Stimulated activated CD4-positive, alpha-beta T cell treated with anti-CD3 and anti-CD28 coated beads, Interleukin-15, amount 100 ng/mL, for 48 hours (primary cell): ENCODE measurements at places on chromosomes 4 and X.

- DNase-seq, result no peak
Measured at GRCh38 chrX:154799556-154800348, 5.5 kb downstream of the MPP1 start.

DNA sequence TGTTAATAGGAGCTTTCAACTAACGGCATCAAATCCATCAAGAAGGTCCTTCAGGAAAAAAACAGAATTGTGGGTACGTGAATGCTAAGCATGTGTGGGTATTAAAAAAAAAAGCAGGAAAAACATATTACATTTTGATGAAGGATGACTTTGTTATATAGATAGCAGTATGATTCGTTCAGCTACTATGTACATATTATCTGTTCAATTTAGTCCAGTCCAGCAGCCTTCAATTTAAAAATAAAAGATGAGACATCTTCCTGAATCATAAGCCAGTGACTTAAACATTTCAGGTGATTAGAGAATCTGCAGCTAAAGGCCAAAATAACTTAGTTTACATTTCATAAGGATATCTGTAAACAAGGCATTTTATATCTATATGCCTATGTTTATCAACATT, 63.4 kb downstream of the LCORL start:
- DNase-seq, result no peak

GRCh38 chr4:2583092-2583491, 46.6 kb downstream of the FAM193A start:
- no peak for DNase-seq

DNA sequence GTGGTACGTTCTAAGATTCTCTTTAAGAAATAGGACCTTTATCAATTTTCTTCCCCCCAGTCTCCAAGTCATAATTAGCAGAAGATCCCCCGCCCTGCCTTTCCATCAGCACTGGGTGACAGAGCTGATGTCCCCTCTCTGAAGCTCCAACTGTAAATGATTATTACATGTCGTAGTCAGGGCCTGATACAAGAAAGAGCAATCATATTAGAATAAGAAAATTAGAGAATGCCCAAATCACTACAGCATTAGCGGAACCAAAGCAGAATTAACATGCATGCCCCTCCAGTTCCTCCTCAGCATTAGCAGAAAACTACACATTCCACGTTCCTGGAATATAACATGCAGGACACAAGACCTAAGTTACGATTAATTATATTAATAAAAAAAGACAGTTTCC, 717 bp downstream of the GPM6B start:
- DNase-seq, result no peak

GRCh38 chr4:168648929-168649328, 152.1 kb downstream of the PALLD start:
- no peak for DNase-seq

DNA sequence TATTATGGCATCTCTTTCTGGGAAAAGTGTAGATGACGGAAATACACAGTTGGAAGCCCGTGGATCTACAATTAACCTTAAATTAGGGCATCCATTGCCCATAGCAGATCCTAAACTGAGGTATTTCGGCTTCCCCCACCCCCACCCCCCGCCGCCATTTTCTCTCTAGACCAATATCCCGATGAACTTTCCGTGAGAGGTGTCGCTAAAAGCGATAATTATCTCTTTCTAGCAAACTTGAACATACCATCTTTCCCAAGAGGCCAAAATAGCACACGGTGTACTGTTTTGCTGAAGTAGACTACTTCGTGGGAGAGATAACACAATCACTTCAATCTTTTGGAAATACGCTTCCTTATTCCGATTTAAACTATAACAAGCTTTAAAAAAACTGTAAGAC, 554 bp downstream of the KLHL15 start:
- DNase-seq, result no peak

DNA sequence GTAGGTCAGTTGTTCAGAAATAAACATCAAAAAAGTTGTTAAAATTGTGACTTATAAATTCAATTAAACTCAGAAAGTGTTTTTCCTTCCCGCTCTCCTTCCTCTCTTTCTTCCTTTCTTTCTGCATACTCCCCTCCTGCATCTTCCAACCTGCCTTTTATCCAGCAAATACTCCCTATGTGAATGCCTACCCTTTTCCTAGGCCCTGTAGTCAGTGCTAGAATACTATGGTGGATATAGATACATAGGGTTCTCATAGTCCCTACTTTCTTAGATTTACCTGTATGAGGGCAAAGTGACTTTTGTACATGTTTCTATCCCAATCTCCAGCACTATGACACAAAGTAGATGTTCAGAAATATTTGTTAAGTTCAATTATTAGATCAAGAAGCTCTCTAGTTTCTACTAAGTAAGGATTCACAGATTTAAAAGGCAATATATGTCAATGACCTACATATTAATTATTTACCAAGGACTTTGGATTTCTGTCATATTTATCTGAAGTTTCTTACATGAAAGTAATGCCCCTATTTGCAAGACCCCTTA, 732 bp downstream of the SULT1E1 start:
- no peak for DNase-seq

GRCh38 chr4:89753601-89754066, 83.3 kb downstream of the SNCA start:
- no peak for DNase-seq

DNA sequence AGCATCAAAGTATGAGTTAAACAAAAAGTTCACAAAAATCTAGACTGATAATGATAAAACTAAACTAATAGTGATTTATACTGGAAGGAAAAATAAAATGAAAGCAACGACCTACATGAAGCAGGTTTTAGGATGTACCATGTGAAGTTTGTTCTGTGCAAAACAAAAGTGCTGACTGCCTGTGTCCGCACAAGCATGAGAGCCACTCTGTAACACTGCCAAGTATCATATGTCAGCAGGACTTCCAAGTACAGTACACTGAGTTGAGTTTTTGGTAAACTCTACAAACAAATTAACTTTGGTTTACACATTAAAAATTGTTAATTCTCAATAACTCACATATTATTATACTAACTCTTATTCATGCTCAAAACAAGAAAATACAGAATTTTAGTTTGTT, 459.0 kb downstream of the PDGFC start:
- DNase-seq, result no peak

DNA sequence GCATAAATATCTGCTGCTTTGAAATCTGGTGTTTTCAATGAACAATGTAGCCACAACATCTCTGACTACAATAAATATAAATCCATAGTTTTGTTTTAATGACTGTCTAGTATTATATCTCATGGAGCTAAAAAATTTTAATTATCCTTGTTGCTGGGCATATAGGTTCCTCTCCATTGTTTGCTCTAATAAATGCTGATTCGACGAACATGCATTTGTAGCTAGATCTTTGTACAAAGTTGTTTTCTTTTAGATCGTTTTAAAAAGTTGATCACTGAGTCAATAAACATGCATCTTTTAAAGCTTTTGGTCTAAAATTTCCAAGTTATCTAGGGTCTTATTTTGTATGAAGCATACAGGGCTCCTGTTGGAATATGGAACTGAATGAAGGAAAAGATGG, 130.5 kb upstream of the GPR101 start:
- no peak for DNase-seq

DNA sequence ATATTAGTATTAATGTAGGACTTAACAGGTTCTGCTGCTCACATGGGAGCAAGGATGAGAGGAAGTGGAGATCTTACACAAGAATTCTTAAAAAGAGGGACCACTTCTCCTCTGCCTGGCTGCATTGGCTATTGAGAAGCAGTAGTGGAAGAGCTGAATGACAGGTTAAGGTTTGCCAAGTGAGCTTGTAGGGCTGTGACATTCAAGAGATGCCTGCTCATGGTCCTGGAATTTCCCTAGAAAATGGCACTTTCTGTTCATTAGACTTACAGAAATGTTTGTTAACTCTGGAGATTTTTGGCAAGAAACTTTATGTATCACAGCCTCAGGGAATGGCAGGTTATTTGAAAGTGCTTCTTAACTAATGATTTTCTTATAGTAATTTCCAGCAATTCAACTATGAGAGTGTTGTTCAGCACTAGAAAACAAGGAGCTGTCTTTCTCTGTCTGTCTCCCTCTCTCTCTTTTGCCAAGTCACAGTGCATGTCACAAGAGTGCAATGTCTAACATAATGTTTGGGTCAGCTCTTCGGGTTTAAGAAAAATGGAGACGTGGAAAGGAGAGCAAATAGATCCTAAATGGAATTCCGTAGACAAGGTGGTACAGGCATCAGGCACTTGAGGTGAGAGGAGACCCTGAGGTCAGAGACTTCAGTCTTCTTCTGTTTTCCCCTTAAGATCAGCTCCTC, 8.3 kb upstream of the NAP1L5 start:
- DNase-seq, result no peak

- DNase-seq, result no peak
Measured at GRCh38 chr4:90979556-90979955, 852.4 kb downstream of the CCSER1 start.

DNA sequence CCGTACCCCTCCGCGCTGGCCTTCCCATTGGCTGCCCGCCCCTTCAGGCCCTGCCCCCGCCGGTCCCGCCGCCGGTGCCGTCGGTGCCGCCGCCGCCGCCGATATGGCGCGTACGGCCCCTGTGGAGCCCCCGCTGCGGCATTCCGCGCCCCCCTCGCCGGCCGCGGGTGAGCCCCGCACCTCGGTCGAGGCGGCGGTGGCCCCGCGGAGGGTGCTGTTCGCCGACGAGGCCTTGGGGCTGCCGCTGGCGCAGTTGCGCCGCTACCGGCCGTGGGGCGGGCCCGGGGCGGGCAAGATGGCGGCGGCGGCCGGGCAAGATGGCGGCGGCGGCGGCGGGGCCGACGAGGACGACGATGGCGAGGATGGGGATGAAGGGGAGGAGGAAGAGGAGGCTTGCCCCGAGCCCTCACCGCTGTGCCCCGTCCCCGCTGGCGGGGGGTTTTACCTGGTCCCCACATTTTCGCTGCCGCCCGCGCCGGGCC, at the start of gene PPP1R3F:
TSS of gene PPP1R3F (plus strand) at position 27 of the 482 bp plus-strand sequence. CDS start at position 104, 77 bp downstream.
- DNase-seq, result no peak

- no peak for DNase-seq
Measured at GRCh38 chr4:80049402-80049801, 23.6 kb downstream of the ANTXR2 start.

DNA sequence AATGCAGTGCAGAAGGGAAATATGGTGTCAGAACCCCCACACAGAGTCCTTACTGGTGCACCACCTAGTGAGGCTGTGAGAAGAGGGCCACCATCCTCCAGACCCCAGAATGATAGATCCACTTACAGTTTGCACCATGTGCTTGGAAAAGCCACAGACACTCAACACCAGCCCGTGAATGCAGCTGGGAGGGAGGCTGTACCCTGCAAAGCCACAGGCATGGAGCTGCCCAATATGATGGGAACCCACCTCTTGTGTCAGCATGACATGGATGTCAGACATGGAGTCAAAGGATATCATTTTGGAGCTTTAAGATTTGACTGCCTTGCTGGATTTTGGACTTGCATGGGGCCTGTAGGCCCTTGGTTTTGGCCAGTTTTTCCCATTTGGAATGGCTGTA, 34.2 kb upstream of the PGM2 start:
- no peak for DNase-seq

DNA sequence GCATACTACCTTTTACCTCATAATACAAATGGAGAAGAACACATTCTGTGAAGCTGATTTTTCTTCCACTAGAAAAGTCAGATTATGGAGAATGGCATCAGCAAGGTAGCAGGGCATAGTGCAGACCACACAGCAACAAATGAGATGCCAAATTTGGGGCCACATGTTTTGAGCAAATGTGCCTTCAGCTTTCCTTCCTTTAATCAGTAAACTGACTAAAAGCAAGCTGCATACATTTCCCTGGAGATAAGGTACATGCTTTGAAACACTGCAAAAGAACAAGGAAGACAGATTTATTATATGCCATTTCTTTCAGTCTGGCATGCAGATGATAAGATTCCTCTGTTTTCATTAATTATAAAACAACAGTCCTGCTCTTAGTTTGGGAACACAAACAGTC, 67.1 kb upstream of the GUCY1A1 start:
- DNase-seq, result no peak

GRCh38 chr4:48578132-48578968, 88.3 kb downstream of the ZAR1 start:
- no peak for DNase-seq

DNA sequence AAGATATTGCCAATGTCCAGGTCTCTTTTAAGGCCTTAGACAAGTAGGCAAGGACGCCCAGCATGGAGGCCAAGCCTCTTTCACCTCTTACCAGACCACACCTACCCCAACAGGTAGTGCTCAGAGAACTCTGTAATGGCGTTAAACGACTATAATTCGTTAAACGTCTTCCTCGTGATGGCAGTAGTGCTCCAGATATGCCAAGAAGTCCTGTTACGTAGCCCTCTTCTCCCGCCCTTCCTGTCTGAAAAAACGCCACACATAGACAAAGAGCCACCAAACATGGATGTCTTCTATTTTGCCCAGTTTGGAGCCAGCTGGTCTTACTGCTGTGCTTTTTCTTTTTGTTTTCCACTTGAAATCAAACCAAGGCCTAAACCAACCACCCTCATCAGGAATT, 190.7 kb downstream of the OR13H1 start:
- no peak for DNase-seq

DNA sequence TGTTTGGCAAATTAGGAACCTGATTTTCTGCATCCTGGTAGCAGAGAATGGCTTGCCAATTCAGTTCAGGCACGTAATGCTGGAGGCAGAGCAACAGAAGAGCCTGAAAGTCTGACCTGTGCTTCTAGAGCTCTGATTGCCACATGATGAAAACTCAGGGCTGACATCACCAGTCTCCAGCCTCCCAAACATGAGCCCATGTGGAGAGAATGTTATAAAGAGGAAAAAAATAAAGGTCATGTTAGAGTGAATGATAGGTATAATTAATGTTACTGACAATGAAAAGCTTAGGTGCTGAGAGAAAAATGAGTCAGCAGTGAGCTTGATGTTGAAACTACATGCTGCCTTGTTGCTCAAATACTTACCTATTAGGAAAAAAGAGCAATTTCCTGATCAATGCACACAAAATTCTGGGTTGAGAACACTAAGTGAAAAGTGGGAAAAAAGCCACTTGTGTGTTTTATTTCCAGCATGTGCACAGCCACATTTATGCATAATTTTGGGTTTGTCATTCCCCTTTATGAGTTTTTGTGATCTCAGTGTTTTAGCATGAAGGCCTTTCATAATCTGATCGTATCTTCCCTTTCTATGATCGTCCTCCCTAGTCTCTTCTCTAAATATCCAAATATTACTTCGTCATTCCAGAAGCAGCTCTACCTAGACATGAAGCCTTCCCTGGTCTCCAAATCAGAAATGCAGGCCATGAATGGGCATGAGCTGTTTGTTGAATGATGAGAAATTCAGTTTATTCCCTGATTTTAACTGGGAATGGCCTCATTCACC, 113.3 kb upstream of the CPEB2 start:
- no peak for DNase-seq

DNA sequence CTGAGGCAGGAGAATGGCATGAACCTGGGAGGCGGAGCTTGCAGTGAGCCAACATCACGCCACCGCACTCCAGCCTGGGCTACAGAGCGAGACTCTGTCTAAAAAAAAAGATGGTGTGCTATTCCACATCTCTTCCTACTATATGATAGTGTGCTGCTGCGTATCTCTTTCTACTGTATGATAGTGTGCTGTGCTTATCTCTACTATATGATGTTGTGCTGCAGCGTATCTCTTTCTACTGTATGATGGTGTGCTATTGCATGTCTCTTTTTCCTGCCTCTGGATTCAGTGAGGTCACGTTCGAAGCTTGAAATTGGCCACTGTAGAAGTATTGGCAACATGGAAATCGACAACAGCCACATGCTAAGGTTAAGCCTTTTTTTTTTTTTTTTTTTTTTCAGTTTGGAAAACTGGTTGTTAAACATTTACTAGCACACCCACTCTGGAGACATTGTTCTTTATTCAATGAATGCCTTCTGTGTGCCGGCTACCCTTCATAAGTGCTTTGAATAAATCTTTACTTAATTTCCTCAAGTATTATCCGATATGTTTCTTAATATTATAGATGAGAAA, 31.0 kb downstream of the ARFIP1 start:
- DNase-seq, result no peak
